Iris pigment epithelial cell (primary cell): ENCODE measurements at places on chromosomes 11 and 22.

- DNase-seq = no peak
Measured at GRCh38 chr11:115678942-115679341, 174.7 kb upstream of the CADM1 start.

GRCh38 chr11:132538642-132539041 is 993.7 kb downstream of the OPCML start:
- DNase-seq = no peak

DNA sequence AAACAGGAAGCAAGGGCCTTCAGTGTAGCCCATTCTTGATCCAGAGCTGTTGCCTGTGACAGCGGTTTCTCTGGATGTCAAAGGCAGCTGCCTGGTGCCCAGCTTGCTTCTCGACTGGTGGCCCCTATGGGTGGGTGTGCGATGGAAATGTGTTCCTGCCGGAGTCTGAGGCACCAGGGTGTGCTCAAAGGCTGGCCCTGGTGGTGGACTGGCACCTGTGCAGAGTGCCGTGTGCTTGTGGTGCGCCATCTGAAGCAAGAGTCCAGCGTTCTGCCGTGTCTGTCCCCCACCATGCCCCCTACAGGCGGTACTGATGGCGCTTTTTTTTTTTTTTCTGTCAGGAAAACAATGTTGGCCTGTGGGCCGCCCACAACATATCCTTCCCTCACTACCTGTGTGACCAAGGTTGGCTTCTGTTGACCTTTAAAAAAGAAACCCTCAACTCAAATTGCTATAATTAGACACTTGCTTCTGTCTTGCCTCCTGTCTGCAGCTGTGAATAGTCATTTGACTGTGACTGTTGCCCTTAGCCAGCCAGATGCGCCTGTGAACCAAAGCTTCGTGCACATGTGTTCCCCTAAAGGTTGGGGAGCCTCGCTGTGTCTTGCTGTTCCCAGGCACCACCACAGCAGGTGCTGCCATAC is 4.7 kb upstream of the RANBP1 start:
- peak; percentile 29 for DNase-seq

DNA sequence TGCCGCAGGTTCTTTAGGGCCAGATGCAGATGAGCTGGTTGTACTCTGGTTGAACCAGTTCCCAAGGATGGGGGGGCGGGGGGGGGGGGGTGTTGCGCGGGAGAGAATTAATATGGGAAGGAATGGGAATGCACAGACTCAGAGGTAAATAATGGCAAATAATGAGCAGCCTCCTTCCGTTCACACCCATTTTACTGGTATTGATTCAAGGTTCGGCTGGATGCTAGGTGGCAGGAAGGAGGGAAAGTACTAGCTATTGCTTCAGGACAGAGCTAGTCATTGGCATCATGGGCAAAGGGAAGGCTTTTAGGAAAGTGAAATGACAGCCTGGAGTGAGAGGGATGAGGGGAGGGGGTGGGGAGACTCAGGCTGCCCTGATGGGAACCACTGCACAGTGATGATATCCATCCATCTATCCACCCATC is at the start of gene VSTM5:
Gene VSTM5, minus strand, starts transcription at position 25 of the 425 bp plus-strand sequence. CDS start 116 bp downstream, outside the sequence.
- DNase-seq = no peak

GRCh38 chr11:119975561-119976152 is 162.3 kb downstream of the TRIM29 start:
- DNase-seq = no peak

DNA sequence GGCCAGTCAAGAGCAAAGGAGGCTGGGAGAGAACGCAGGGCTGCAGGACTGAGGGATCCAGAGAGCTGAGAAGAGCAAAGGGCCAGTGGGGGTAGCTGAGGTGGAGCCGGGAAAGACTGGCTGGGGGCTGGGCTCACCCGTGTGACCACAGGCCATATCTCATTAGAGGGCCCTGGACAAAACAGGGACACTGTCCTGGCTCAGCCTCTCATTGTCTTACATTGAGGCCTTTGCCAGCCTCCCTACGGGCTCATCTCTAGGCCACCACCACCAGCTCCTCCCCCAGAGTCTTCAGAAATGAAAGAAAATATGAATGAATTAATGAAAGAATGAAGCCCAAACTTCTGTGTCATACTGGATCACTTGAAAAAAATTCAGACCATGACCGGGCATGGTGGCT is 9.2 kb downstream of the RAB36 start:
- DNase-seq = no peak
